T-helper 17 cell (primary cell): ENCODE measurements at places on chromosomes 3 and 15.

- no peak for DNase-seq
- H3K27ac ChIP-seq, result no peak overlapping the region
- H3K4me1 ChIP-seq, result peaks cover 14% of the 10 kb centered on the region
- H3K27me3 ChIP-seq, result peaks cover 67% of the 10 kb centered on the region
These were observed 3.0 kb downstream of the DGKG start for GRCh38 chr3:186359078-186359477.

GRCh38 chr3:123750659-123751420 lies 133.3 kb downstream of the MYLK start:
- no peak overlapping the region for H3K27ac ChIP-seq
- no peak overlapping the region for H3K4me3 ChIP-seq
- peaks cover 2% of the 10 kb centered on the region for H3K4me1 ChIP-seq

DNA sequence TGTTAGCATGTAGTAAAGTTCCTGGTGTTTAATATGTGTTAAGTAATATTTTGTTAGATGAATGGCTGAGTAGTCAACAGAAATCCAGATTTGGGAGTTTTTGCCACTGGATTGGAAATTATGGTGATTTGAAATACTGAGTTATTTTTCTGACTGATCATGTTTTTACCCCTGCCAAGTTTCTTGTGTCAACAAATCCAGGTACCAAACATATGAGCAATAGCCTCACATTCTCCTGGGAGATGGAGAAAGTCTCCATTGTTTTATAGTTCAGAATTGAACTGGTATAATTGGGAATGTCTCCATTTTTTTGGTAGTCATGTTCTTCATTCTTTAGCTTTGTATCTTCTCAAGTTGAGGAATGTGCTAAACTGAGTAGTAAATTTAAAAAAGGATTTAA lies 767.2 kb upstream of the LMCD1 start:
- peaks cover 8% of the 10 kb centered on the region for H3K27me3 ChIP-seq
- H3K4me3 ChIP-seq, result no peak overlapping the region
- no peaks in the 10 kb centered on the region for H3K36me3 ChIP-seq
- DNase-seq, result no peak
- no peak overlapping the region for H3K27ac ChIP-seq

GRCh38 chr3:186067360-186068242 lies 41.3 kb downstream of the ETV5 start:
- peak overlapping the region; percentile 94 for H3K27ac ChIP-seq
- DNase-seq, result no peak
- peak overlapping the region; percentile 89 for H3K4me3 ChIP-seq
- peaks cover 31% of the 10 kb centered on the region for H3K27me3 ChIP-seq
- peaks cover 5% of the 10 kb centered on the region for H3K4me1 ChIP-seq

DNA sequence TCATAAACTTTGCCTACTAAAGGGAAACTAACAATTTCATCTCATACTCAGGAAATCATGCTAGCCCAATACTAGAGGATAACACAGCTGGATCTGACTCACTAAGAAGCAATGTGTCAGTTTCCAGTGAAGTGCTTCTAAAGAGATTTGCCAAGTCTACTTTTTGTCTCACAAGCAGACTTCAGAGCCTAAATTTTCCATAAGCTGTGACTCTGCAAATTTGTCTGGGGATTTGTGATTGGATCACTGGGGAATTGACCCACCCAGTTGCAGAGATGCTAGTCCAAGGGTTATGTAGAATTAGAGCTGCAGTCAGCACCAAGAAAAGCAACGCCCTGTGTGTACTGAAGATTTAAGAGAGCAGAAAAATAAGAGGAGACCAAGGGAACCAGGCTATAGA lies 647.1 kb downstream of the NTRK3 start:
- no peak overlapping the region for H3K4me3 ChIP-seq
- H3K27me3 ChIP-seq, result peaks cover 15% of the 10 kb centered on the region
- DNase-seq, result no peak
- H3K36me3 ChIP-seq, result peaks cover 2% of the 10 kb centered on the region

GRCh38 chr15:64686130-64686735 lies 89.2 kb downstream of the RBPMS2 start:
- peaks cover 3% of the 10 kb centered on the region for H3K36me3 ChIP-seq
- no peaks in the 10 kb centered on the region for H3K27me3 ChIP-seq
- peak overlapping the region; percentile 60 for H3K27ac ChIP-seq
- no peaks in the 10 kb centered on the region for H3K4me1 ChIP-seq
- no peak overlapping the region for H3K4me3 ChIP-seq

- H3K27me3 ChIP-seq, result no peaks in the 10 kb centered on the region
- peaks cover 58% of the 10 kb centered on the region for H3K4me1 ChIP-seq
- no peak for DNase-seq
- H3K27ac ChIP-seq, result peak overlapping the region; percentile 72
- no peaks in the 10 kb centered on the region for H3K36me3 ChIP-seq
These were observed 23.2 kb downstream of the MAPK6 start for GRCh38 chr15:52042051-52042851.

GRCh38 chr3:16548721-16549120 lies 35.2 kb upstream of the RFTN1 start:
- no peak overlapping the region for H3K27ac ChIP-seq
- no peak overlapping the region for H3K4me3 ChIP-seq
- DNase-seq, result no peak
- peaks cover 2% of the 10 kb centered on the region for H3K4me1 ChIP-seq

- H3K4me1 ChIP-seq, result peaks cover 2% of the 10 kb centered on the region
- H3K4me3 ChIP-seq, result no peak overlapping the region
- no peak for DNase-seq
- H3K27me3 ChIP-seq, result peaks cover 27% of the 10 kb centered on the region
- no peaks in the 10 kb centered on the region for H3K36me3 ChIP-seq
These were observed 327.9 kb upstream of the CTNNB1 start for GRCh38 chr3:40871394-40871793.

DNA sequence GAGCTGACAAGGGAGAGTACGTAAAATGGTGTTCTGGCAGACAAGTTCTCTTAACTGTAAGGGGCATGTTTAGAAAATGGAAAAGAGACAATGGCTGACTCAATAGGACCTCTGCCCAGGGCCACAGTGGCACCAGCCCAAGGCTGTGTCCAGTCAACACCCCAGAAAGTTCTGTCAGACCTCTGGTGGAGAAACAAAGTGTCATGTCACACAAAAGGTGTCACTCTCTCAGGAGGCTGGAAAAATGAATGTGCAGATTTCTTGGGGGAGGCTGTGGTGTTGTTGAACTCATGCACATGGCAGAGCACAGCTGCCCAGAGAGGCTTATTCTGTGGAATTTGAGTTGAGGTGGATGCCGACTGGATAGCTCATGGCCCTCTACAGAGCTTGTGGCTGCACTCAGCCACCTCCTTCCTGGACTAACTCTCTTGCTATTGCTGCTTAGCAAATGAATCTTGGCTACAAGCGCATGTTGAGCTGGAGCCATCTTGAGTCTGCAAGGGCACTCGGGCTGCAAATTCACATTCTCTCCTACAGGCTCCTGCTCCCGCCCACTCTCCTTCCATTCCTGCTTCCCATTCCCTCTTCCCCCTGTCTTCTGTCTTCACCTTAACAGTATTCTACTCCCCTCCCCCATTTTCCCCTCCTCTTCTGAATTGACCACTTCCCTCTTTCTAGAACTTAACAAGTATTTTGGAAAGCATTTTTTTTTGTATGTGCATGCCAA lies 55.8 kb upstream of the SLC7A14 start:
- H3K4me1 ChIP-seq, result no peaks in the 10 kb centered on the region
- peaks cover 16% of the 10 kb centered on the region for H3K27me3 ChIP-seq
- H3K4me3 ChIP-seq, result no peak overlapping the region

DNA sequence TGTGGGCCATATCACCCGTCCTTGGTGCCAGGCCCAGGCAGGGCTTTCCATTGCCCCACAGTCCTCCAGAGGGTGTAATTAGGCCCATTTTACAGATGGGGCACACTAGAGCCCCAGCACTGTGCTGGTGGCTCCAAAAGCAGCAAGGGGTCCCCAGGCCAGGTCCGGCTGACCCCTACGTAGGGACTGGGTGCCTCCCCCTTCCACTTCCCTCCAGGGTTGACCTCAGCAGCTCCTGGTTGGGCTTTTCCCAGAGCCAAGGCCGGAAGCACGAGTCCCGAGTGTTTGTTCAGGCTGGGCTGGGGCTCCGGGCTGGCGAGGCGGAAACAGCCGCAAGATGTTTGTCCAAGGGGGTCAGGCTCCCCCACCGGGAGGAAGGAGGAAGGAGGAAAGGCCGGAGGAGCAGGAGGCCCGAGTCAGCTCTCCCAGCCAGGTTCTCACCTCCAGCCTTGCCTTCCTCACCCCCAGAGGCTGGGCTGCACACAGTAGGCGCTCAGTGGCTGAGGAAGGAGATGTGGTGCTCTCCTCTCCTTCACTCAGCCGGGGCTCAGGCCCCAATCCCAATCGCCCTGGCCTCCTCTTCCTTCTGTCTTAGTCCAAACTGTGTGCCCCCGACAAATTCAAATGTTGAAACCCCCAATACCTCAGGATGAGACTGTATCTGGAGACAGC lies 17.1 kb upstream of the PLXND1 start:
- H3K27ac ChIP-seq, result no peak overlapping the region
- H3K27me3 ChIP-seq, result no peaks in the 10 kb centered on the region
- H3K4me3 ChIP-seq, result no peak overlapping the region
- no peaks in the 10 kb centered on the region for H3K36me3 ChIP-seq
- peaks cover 19% of the 10 kb centered on the region for H3K4me1 ChIP-seq
- DNase-seq, result no peak

DNA sequence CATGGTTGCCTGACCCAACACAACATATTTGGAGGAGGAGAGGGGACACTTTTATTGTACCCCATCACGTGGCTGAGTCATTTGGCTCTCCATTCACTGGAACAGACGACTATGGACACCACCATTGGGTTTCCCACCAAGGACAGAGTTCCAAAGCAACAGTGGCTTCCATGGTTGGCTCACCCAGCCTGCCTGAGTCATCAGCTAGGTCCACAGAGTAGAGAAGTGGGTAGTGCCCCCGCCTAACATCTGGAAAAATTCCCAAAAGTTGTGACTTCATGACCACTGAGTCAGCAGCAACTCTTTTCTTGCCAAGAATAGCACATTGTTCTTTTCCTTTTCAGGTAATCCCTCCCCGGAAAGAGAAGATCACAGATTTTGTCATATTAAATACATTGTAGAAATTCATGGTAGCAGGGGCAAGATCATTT lies 3.0 kb upstream of the PPP1R2 start:
- DNase-seq, result peak; percentile 29
- H3K27ac ChIP-seq, result peak overlapping the region; percentile 98
- H3K4me1 ChIP-seq, result peaks cover 59% of the 10 kb centered on the region
- H3K36me3 ChIP-seq, result peaks cover 3% of the 10 kb centered on the region

DNA sequence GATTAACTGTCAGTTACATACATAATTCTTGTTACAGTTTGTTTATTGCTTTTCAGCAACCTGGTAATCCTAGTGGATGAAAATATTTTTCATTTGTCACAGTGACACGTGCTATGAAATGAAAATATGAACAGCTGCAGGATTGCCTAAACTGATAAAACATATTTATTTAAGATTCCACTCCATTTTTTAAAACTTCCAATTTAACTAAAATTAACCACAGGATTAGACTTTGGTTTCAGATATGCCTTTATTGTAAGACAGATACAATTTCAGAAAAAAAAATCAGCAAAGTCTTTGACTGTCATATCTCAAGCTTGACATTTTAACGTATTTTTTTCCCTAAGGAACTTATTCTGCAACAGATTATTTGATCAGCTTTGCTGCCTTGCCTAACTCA lies 550.7 kb downstream of the ROBO1 start:
- H3K27me3 ChIP-seq, result no peaks in the 10 kb centered on the region
- H3K4me1 ChIP-seq, result no peaks in the 10 kb centered on the region
- no peak for DNase-seq
- no peak overlapping the region for H3K4me3 ChIP-seq
- H3K27ac ChIP-seq, result no peak overlapping the region

- H3K4me3 ChIP-seq, result no peak overlapping the region
- H3K27ac ChIP-seq, result no peak overlapping the region
- no peak for DNase-seq
- H3K36me3 ChIP-seq, result no peaks in the 10 kb centered on the region
- no peaks in the 10 kb centered on the region for H3K4me1 ChIP-seq
- H3K27me3 ChIP-seq, result no peaks in the 10 kb centered on the region
These were observed 129.0 kb downstream of the SEMA6D start for GRCh38 chr15:47846128-47846868.

DNA sequence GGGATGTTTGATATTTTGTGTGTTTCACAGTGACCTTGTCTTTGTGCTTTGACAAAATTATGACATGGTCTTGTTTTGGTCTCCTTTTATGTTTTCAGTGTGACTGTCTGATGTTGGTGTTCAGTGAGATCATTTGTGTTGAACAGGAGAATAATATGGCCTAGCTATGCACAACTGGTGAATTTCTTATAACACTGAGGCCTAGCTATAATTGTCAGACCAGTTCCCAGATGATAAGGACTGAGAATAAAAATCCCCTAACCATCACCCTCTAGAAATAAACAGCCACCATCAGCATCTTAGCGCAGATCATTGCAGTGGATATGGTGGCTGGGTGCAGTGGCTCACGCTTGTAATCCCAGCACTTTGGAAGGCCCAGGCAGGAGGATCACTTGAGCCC lies 66.8 kb upstream of the LIMD1 start:
- H3K27ac ChIP-seq, result no peak overlapping the region
- no peak overlapping the region for H3K4me3 ChIP-seq
- H3K4me1 ChIP-seq, result peaks cover 2% of the 10 kb centered on the region
- peaks cover 9% of the 10 kb centered on the region for H3K36me3 ChIP-seq
- H3K27me3 ChIP-seq, result no peaks in the 10 kb centered on the region
- DNase-seq, result no peak

DNA sequence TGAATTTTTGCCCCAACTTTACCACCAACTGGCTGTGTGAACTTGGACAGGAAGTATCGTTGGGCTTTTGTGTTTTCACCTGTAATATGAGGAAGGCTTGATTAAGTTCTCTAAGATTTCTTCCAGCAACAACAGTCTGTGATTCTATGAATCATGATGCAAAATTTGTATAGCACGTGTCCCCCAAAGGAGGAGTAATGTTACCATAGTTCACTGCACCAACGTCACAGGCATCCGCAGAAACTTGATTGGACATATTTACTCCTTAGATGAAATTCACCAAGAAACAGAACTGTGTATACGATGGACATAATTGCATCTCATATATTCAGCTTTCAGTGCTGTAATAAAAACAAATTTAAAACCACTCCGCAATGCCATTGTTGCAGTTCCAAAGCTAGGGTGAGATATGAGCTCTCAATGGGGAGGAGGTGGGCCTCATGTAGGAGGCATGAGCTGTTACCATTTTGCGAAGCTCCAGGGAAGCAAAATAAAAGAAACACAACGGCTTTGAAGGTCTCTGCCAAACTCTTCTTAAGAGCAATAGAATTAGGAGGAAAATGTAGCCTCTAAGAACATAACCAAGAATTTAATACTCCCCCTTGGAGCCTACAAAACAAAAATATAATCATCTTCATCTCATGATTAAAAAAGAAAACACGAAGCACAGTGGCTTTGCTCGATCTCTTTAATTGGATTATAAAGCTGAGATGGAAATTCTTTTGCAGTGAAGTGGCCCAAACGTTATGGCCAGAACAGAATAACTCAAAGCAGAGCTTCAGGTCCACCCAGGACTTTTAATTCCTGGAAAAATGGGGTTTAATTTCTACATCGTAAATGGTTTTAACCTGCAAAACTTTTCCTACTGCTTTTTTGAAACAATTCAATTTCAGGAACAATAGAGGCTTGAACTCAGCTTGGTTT lies 80.7 kb downstream of the CHST2 start:
- DNase-seq, result no peak
- H3K4me3 ChIP-seq, result no peak overlapping the region
- no peak overlapping the region for H3K27ac ChIP-seq
- H3K36me3 ChIP-seq, result no peaks in the 10 kb centered on the region

GRCh38 chr15:92425578-92426225 lies 32.0 kb downstream of the ST8SIA2 start:
- H3K4me1 ChIP-seq, result no peaks in the 10 kb centered on the region
- peaks cover 52% of the 10 kb centered on the region for H3K27me3 ChIP-seq
- H3K4me3 ChIP-seq, result no peak overlapping the region
- no peaks in the 10 kb centered on the region for H3K36me3 ChIP-seq
- H3K27ac ChIP-seq, result no peak overlapping the region
